ENCODE measurements at places on chromosomes 12 and 14.

DNA sequence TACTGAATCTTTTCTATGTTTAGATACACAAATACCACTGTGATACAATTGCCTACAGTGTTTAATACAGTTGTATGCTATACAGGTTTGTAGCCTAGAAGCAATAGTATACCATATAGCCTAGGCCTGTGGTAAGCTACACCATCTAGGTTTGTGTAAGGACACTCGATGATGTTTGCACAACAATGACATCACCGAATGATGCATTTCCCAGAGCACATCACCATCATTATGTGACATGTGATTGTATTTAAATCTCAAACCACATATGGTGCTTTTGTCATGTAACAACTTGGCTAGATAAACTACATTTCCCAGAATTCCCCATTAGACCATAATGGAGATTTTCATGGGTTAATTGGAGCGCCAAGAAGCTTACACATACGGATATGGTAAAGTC is 128.4 kb upstream of the CPNE8 start:
- DNase-seq = no peak

DNA sequence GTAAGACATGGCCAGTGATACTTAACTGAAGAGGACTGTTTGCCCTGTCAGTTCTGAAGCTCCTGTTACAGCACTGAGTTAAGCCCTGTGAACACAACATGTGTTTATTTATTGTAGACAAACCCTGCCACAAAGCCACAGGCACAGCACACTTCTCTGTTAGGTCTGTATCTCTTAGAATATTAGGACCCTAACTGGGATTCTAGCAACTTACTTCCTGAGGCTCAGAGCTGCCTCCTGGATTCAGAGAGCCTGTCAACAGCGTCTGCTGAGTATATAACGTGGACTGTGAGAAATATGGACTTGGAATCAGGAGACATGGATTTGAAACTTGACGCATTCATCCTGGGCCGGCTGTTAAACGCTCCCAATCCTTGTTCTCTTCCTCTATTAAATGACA is 135.0 kb upstream of the HIF1A start:
- no peak for DNase-seq

DNA sequence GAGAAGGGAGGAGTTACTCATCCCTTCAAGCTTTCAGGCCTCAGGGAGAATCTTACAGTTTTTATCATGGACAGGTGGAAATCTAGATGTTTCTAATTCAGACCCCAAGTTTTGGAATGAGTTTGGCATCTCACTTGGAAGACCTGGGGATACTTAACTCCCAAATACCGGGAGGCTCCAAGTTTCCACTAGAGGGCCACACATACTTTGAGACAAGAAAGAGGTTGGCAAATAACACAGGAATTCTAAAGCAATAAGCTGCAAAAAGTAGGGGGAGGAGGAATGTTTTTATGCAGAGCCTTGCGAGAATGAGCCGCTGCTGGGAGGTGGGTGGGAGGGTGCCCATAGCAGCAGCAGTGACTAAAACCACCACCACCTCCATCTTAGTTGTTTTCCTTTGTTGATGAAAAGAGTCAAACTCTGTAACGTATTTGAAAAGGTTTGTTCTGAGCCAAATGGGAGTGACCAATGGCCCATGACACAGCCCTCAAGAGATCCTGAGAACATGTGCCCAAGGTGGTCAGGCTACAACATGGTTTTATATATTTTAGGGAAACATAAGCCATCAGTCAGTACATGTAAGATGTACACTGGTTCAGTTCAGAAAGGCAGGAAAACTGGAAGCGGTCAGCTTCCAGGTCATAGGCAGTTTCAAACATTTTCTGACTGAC is 34.2 kb upstream of the RNASE1 start:
- DNase-seq = no peak

- no peak for DNase-seq
These were observed 412.5 kb downstream of the ZFP36L1 start for GRCh38 chr14:68380329-68380741.

GRCh38 chr12:29582677-29583272 is 85.3 kb upstream of the OVCH1 start:
- no peak for DNase-seq

GRCh38 chr12:127640181-127640886 is 626.6 kb upstream of the TMEM132C start:
- no peak for DNase-seq

- DNase-seq = no peak
These were observed 258.9 kb downstream of the VRK1 start for GRCh38 chr14:97056086-97056485.

DNA sequence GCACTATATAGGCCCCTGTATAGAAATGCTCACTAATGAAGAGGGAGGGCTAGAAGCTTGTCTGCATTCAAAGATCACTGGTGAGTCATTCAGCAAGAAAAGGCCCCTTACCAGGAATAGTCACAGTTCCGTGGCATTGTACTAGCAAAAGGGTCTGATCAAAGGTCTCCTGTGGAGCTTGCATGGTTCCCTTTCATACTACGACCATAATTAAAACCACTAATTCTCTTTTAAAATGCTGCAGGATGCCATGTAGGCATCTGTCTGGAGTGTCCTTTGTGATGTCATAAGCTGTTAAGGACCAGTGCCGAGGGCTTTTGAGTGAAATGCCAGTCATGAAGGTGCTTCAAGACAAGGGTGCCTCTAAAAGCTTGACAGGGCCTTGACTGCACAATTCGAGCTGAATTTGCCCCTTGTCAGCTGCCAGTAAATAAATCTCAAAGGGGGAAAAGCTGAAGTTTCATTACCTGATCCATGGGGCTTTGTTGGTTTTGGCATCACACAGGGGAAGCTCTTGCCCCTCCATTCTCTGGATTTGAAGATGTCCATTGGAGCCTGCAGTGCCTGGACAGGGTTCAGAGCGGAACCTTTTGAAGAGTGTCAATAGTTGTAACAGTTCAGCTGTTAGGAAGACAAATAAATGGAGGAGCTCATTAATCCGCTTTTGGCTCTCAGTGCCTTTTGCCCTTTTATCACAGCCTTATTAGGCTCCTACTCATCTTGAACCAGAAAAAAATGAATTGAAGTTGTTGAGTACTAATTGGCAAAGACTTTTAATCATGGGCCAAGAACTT is 69.1 kb downstream of the TMEM260 start:
- DNase-seq = no peak

- no peak for DNase-seq
These were observed 218.8 kb upstream of the TMPO start for GRCh38 chr12:98296462-98297079.

DNA sequence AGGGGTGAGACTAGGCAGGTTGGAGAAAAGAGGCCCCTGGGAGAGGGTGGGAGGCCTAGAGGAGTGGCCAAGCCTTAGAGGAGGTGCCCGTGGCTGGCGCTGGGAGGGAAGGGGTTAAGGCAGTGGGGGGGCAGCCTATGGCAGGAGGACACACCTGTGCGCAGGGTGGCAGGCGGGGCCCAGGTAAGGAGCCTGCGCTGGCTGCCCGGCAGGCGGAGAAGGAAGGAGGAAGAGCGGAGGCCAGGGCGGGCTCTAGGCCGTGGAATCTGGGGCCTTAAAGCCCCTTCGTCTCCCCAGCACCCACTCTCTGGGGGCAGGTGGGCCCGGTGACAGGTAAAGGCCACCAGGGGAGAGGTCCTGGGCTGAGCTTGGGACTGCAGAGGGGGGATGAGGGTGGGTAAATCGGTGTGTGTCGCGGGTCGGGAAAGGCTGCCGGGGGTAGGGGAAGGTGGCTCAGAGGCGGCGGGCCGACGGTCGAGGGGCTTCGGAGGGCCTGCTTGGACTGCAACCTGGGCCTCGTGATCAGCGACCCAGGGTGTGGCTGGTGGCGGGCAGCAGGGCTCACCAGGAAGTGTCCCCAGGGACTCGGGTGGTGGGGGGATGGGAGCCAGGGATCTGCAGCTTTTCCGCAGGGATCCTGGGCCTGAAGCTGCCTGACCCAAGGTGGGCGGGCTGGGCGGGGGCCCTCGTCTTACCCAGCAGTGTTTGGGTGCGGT is 7.3 kb downstream of the PHB2 start:
- DNase-seq = no peak

GRCh38 chr12:89134213-89134770 is 218.0 kb downstream of the DUSP6 start:
- DNase-seq = no peak

- no peak for DNase-seq
These were observed 132.8 kb upstream of the CPSF6 start for GRCh38 chr12:69106482-69107118.

DNA sequence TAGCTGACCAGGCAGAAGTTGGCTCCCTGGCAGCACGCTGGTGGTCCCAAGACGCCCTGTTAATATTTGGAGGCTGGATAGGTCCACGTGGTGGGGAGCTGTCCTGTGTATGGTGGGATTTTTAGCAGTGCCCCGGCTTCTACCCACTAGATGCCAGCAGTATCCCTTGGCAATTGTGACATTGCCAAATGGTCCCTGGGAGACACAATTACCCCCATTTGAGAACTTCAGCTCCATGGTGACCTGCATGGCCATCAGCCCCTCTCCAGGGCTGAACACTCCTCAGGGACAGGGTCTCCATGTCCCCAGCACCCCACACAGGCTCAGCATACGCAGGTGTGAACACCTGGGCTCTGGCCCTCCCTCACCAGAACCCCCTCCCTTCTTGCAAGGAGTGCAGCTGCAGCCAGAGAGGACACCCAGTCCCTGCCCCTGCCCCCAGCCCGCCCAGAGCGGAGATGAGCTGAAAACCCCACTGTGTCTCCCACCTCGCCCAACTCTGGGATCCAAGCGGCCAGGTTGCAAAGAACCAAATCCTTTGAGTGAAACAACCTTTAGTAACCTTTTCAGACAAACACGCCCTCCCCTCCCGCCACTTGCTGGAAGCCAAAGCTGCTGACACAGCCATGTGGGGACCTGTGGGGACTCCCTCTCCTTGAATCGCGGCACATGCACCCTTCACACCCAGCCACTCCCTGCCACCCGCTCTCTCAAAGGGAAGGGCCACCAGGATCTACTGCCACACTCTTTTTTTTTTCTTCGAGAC is 120.4 kb downstream of the CALM1 start:
- DNase-seq = no peak

GRCh38 chr12:51442324-51442723 is 17.7 kb downstream of the SLC4A8 start:
- no peak for DNase-seq

- DNase-seq = no peak
These were observed 6.7 kb upstream of the PTPRB start for GRCh38 chr12:70643939-70644338.

DNA sequence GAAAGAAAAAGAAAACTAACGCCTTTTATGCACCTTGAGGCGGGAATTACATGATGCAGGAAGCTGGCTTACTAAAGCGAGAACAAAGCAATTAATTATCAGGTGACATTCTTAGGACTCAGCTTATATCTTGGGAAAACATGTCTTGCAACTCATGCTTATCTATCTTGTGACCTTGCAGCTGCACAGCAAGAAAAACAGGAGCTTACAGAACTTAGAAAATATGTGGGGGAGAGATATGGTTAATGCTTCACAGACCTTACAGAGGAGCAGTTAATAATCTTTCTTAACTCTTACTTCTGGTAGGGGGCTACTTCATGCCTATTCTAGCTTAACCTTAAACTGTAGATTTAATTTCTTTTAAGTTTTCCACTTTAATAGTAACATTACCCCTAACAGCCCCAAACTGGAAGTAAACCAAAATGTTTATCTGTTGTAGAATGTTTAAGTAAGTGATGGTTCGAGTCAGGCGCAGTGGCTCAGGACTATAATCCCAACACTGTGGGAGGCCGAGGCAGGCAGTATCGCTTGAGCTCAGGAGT is 13.2 kb upstream of the OR11G2 start:
- DNase-seq = no peak

GRCh38 chr14:22549324-22549962 is 39.6 kb downstream of the DAD1 start:
- no peak for DNase-seq

DNA sequence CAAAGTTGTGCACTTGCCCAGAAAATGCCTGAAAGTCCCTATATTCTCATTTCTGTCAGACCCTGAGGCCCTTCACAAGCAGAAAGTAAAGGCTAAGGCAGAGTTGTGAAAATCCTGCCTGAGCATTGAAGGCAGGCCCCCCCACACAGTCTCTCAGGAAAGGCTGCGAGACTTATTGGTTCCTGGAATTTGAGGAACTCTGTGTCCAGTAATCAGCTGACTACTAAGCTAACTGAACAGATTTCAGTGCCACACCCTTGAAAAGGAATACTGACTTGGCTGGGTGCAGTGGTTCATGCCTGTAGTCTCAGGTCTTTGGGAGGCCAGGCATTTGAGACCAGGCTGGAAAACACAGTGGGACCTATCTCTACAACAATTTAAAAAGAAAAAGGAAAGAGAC is 21.1 kb upstream of the PPP2R5E start:
- DNase-seq = no peak

- no peak for DNase-seq
These were observed 217.5 kb downstream of the DPY19L2 start for GRCh38 chr12:63450816-63451215.

GRCh38 chr12:107684990-107685359 is 624 bp upstream of the PWP1 start:
- DNase-seq = no peak

DNA sequence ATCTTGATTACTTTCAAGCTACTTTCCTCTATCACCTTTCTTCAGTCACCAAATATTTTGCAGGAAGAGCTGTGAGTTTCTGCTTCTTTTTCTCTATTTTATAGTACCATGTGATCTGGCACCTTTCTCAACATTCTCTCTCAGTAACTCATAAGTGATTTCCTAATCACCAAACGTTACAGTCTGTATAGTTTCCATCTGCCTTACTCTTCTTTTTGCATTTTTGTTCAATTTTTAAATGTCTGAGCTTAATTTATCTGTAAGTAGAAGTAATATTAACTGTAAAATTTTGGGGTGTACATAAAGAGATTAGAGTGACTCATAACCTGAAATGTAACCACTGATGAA is 422.1 kb upstream of the SYT1 start:
- DNase-seq = no peak

GRCh38 chr12:122861587-122861970 is 26.3 kb downstream of the HIP1R start:
- DNase-seq = no peak

DNA sequence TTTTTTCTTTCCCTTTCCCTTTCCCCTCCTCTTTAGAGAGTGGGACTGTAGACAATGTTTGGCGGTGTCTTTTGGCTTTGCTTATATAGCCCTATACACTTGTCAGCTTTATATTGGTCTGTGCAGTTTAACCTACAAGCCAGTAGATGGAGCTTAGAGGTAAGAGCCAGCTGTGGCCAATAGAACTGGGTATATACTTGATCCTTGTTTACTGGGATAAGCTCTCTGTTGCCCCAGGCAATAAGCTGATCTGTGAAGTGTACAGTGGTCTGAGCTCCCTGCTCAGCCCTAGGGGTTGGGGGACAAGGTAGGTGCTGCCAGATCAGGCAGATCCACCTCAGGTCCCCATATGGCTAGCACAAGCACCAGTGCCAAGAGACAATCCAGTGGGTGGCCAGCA is 434.1 kb downstream of the NOVA1 start:
- DNase-seq = no peak

DNA sequence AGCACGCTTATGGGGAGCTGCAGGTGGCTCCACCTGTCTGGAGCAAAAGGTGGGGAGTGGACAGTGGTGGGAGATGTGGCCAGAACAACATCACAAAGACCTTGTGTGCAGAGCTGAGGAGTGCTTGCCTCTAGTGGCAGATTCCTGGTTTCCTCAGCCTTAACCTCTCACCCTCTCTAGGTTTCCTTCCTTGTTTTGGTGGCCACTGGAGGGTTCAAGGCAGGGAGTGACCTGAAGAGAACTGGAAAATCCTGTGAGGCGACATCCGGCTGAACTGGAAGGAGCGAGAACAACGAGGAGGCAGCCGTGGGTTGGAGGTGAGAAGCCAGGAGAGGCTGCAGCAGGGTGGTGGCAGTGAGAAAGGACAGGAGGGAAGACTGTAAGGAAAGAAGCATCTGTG is 6.3 kb upstream of the FLVCR2 start:
- no peak for DNase-seq

- DNase-seq = no peak
These were observed 8.3 kb upstream of the GPX2 start for GRCh38 chr14:64950889-64951288.
